ENCODE measurements at places on chromosomes 7 and 10.
A peak's percentile ranks its signal among the peaks of the same experiment; 100 is the strongest.

DNA sequence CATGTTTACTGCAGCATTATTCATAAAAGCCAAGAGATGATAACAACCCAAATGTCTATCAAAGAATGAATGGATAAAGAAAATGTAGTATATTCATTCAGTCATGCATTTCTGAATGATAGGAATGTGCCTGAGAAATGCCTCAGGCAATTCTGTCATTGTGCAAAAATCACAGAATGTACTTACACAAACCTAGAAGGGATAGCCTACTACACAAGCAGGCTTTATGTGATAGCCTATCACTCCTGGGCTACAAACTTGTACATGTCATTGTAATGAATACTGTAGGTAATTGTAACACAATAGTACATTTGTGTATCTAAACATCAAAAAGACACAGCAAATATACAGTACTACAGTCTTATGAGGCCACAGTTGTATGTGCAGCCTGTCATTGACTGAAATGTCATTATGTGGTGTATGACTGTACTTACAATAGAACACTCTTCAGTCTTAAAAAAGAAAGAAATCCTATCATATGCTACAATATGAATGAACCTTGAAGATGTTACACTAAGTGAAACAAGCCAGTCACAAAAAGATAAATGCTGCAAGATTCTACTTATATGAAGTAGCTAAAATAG is 141.8 kb upstream of the GPR22 start:
- DNase-seq: no peak

DNA sequence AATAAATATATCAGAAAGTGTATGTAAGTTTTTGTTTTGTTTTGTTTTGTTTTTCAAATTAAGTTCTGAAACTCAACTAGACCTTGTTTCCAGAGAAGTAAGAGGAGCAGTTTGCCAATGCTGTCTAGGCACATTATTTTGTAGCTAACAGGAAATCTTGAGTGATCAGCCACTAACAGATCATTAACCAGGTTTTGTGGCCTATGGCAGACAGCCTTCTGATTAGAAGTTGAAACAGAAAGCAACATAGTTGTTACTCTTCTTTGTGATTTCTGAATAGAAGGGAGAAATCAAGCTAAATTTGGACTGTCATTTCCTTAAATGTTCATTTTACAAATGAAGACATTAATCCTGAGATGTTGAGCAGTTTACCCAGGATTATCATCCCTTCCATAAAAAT is 142.6 kb downstream of the PLXDC2 start:
- no peak for DNase-seq

- no peak for DNase-seq
Observed at GRCh38 chr10:51815723-51816122, 116.3 kb upstream of the CSTF2T start.

DNA sequence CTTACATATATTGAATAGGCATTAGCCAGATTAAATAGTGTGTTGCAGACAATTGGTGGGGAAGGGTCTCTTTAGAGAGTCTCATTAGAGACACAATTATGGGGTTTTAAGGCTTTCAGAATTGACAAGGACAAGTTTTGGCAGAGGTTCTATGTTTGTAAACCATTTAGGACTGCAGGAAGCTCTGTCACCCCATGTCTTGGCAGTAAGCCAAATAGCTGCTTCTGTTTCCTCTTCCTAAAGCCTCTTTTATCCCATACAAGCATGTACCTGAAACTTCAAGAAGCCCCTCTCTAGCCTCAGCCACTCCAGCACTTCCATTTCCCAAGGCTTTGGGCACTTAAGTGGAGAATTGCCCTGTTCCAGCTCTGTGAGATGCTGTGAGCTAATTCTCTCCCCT is 21.8 kb upstream of the LRRC4 start:
- DNase-seq: no peak

GRCh38 chr7:4144172-4144701 is 537.9 kb upstream of the FOXK1 start:
- no peak for DNase-seq

GRCh38 chr7:40922316-40922670 is 780.6 kb downstream of the INHBA start:
- DNase-seq: no peak

GRCh38 chr10:66654861-66655260 is 271.0 kb upstream of the LRRTM3 start:
- no peak for DNase-seq

GRCh38 chr7:15402436-15403136 is 159.2 kb downstream of the AGMO start:
- no peak for DNase-seq

GRCh38 chr7:54689394-54690049 is 69.5 kb downstream of the SEC61G start:
- no peak for DNase-seq

- no peak for DNase-seq
Observed at GRCh38 chr7:110522061-110522760, 568.7 kb upstream of the LRRN3 start.

DNA sequence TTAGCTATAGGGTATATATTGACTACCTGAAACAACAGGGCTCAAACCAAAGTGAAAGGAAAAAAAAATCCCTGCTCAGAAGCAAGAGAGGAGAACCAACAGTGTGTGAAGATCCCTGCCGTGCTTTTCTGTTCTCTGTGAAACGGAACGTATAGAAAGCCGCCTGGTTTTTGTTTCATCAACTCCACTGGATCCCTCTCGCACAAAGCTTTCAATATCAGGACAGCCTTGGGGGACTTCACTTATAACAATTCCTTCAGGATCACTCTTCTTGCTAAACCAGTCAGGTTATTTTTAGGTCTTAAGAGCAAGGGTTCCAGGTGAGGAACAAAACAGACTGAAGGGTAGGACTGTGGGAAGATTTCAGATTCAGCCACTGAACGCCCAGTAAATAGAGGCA is 151.1 kb upstream of the CACNA2D1 start:
- DNase-seq: peak; percentile 77

DNA sequence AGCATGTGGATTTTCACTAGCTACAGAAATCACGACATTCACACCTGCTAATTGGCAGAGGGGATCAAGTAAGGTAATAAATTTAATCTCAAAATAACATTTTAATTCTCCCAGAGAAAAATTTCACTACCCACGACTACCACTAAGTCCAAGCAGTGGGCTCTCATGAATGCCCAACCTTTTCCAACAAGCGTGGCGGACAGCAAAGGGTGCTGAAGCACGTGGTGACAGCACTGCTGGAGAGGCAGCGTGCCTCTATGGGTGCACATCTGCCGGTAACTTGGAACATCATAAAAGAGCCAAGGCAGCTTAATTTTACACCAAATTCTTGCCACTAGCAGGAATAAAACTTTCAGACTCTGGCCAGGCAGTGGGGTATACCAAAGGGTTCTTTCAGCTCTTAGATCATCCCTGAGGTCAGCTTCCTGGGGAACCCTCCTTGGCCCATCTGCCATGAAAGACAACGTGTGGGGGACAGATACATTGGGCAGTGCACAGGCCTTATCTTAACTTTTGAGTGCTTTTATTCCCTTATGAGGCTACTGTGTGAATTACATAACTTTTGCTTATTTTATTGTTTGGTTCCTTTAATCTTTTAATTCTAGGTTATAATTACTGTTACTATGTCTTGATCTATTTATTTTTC is 206.7 kb upstream of the KCTD7 start:
- DNase-seq: no peak

- no peak for DNase-seq
Observed at GRCh38 chr7:21020667-21021066, 234.0 kb upstream of the SP8 start.

- DNase-seq: no peak
Observed at GRCh38 chr10:92309272-92309671, 18.3 kb downstream of the MARCHF5 start.

GRCh38 chr7:69597278-69598076 is 798 bp upstream of the AUTS2 start:
- no peak for DNase-seq

- DNase-seq: no peak
Observed at GRCh38 chr10:100342627-100342972, 4.4 kb upstream of the SCD start.

- DNase-seq: no peak
Observed at GRCh38 chr10:63735305-63735704, 214.1 kb downstream of the REEP3 start.

DNA sequence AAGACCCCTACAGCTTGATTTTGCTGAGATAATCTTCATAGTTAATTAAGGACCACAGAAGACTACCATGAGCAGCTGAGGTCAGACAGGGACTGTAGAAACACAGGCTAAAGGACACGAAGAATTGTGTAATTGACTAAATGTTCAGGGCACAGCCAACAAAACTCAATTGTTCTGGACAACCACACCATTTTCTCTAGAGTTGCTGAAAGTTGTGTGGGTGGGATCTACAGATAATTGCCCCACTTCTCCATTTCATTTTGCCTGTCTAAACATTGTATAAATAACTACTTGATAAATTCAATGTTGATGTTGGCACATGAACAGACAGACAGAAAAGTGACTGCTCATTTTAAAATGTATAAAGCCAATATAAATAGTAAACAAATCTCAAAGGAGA is 39.0 kb upstream of the SLC16A12 start:
- no peak for DNase-seq

DNA sequence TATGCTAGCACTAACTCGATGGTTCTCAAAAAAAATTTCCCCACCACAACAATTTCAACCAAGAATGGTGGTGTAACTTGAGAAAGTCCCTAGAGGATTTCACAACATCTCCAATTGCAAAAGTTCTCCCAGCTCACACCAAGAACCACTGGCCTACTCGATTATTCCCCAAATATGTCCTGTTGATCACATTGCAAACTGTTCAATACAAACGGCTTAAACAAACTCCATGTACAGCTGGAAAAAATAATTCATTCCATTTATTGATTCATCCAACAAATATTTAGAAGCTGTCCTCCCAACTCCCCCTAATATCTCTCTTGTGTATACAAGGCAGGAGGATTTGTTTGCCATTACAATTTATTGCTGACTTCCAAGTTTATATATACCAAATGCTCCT is 19.1 kb downstream of the TMEM176B start:
- DNase-seq: no peak

DNA sequence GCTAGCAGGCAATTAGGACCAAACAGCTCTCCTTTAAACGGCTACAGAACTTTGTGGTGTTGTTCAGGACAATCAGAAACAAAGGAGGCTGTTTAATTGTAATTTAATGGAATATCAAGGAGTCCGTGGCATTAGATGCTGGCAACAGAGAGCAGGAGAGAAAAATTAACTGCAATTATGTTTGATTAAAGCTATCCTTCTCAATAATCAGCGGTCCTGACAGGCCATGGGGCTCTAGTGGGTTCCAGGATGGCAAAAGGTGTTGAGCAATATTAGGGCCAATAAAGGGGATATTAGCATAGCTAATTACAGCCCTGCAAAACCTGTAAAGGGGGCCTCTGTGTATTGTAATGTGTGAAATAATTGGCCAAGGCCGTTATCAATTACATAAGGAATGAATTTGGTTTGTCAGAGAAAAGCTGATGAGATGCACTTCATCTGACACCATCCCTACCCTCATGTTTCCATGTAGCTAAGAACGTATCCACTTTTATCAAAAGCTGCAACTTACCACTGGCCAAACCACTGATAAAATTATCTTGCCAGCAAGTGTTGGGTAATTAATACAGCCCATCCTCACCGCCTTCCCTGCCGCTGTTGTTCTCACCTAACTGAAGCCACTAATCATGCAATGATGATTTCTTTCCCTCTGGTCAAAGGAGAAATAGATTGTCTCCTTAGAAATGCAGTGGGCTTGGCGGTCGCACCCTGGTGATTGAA is 81.6 kb downstream of the EBF3 start:
- DNase-seq: no peak

DNA sequence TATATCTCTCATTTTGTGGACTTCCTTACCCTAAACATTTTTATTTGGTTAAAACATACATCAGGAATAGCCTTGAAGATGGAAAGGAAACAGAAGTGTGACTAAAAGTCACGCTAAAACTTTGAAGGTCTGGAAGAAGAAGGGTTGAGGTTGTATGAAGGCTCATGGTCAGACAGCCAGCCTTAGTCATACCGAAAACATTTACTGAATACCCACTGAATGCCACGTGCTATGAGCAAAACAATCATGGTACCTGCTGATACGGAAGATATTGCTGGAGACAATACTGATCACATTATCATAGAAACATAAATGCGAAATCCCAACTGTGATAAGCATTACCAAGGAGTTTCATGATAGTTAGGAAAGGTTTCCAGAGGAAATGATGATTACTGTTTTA is 64.0 kb downstream of the PDZD8 start:
- DNase-seq: no peak

GRCh38 chr7:156475666-156476065 is 164.9 kb upstream of the RNF32 start:
- DNase-seq: no peak

- no peak for DNase-seq
Observed at GRCh38 chr7:31487476-31487875, 26.4 kb upstream of the ITPRID1 start.

GRCh38 chr7:99997545-99998137 is 17.8 kb upstream of the ZKSCAN1 start:
- DNase-seq: no peak

GRCh38 chr7:14047709-14048399 is 58.4 kb upstream of the ETV1 start:
- DNase-seq: no peak

- no peak for DNase-seq
Observed at GRCh38 chr7:85415743-85416142, 228.9 kb upstream of the SEMA3D start.

DNA sequence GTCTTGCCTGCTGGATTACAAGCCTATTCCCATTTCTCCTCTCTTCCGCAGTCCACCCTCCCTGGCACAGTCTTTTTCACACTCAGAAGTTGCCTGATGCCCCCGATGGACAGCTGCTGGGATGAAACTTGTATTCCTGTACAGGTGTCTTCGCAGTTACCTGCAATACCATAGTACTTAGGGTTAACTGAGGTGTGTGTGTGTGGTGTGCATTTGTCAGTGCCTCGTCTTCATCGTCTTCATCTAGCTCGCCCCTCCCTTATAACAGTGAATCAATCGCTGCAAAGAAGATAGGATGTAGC is 11.0 kb downstream of the NXPH1 start:
- no peak for DNase-seq

- no peak for DNase-seq
Observed at GRCh38 chr7:155840909-155841308, 28.6 kb upstream of the SHH start.

GRCh38 chr10:124212702-124213101 is 119.3 kb upstream of the CHST15 start:
- DNase-seq: no peak

DNA sequence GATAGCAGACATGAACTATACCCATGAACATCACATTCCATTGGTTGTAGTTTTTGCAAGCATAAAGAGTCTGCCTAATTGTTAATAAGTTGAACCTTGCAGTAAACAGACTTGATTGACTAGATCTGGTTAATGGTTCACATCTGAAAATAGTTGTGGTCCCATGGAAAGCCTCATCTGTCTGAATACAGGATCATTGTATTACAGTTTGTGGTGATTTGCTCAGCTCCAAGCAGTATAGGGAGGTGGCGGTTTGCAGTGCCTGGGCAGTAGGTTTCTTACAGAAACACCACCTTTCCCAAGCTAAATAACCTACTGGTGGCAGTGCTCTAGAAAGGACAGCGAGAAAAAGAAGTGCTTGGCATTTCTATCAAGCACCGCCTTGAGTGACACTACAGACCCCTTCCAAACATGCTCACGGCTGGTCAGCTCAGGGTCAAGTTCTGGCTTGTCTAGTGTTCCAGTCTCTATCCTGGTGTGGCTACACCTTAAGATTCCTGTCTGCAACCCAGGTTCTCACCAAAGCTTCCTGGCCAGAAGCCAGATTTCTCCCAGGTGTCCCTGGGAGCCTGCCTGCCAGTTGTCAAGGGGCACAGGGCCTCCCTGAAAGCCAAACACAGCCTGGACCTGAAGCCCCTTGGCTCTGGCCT is 119.9 kb downstream of the FANK1 start:
- no peak for DNase-seq
